Upper lobe of left lung (tissue), 6 donors: ENCODE measurements at places on chromosomes 16 and 17.

DNA sequence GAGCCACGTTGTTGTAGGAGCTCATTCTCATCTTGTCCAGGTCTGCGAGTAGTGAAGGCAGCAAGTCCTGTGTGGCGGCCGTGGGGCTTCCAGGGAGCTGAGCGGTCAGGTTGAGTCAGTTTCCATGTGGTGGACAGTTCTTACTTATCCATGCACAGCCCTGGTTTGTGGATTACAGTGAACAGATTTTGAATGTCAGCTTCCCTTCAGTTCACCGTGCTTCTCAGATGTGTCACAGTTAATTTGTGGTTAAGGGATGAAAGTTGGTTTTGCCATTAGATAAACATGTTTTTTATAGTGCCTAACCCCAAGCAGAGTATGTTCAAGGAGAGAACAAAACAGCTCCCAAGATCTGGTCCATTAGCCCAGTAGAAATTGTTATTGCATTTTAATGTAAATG lies 103.1 kb downstream of the RPTOR start:
- H3K36me3 ChIP-seq, result no peaks in the 10 kb centered on the region
- no peak for DNase-seq
- no peak overlapping the region for H3K27ac ChIP-seq
- no peaks in the 10 kb centered on the region for H3K27me3 ChIP-seq

GRCh38 chr17:17172990-17173389 lies 33.1 kb downstream of the PLD6 start:
- H3K27ac ChIP-seq, result peak overlapping the region; percentile 37
- H3K27me3 ChIP-seq, result no peaks in the 10 kb centered on the region

DNA sequence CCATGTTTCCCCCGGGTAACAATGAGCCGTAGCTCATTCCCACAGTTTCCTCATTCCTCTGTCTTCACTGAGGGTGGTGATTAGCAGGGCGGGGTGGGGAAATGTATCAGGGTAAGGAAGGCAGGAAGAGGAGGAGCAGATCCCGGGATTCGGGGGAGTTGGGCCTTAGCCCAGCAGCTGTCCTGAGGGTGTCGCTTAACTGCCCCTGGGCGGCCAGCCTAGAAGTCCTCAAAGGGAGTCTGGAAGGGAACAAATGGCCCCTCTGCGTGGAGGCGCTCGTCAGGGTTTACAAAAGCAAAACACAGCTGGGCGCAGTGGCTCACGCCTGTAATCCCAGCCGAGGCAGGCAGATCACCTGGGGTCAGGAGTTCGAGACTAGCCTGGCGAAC lies 14.3 kb downstream of the MLYCD start:
- peak; percentile 42 for DNase-seq
- no peak overlapping the region for H3K4me3 ChIP-seq
- H3K27ac ChIP-seq, result peak overlapping the region; percentile 11
- no peaks in the 10 kb centered on the region for H3K27me3 ChIP-seq
- H3K4me1 ChIP-seq, result peaks cover 4% of the 10 kb centered on the region
- peaks cover 20% of the 10 kb centered on the region for H3K36me3 ChIP-seq

DNA sequence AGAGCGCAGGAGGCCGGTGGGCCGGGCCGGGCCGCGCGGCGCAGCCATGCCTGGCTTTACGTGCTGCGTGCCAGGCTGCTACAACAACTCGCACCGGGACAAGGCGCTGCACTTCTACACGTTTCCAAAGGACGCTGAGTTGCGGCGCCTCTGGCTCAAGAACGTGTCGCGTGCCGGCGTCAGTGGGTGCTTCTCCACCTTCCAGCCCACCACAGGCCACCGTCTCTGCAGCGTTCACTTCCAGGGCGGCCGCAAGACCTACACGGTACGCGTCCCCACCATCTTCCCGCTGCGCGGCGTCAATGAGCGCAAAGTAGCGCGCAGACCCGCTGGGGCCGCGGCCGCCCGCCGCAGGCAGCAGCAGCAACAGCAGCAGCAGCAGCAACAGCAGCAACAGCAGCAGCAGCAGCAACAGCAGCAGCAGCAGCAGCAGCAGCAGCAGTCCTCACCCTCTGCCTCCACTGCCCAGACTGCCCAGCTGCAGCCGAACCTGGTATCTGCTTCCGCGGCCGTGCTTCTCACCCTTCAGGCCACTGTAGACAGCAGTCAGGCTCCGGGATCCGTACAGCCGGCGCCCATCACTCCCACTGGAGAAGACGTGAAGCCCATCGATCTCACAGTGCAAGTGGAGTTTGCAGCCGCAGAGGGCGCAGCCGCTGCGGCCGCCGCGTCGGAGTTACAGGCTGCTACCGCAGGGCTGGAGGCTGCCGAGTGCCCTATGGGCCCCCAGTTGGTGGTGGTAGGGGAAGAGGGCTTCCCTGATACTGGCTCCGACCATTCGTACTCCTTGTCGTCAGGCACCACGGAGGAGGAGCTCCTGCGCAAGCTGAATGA lies 606 bp downstream of the THAP11 start:
- no peaks in the 10 kb centered on the region for H3K36me3 ChIP-seq
- no peaks in the 10 kb centered on the region for H3K27me3 ChIP-seq
- peak; percentile 48 for DNase-seq
- peak overlapping the region; percentile 100 for H3K27ac ChIP-seq
- H3K4me3 ChIP-seq, result peak overlapping the region; percentile 80

DNA sequence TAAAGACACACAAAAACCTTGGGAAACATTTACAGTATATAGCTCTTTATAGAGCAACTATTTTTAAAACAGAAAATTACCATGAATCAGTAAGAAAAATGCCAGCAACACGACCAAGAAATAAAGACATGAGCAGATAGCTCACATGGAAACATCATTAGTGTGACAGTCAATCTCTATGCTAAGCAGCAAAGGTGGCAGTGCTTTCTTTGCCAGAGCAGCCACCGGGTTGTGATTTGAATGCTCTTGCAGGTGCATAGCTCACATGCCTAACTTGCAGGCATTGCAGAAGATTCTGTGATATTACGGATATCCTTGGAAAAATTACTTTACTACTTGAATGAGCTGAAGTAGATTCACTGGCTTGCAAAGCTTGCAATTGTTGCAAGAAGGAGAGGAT lies 652.9 kb upstream of the C16orf82 start:
- no peaks in the 10 kb centered on the region for H3K27me3 ChIP-seq
- H3K4me3 ChIP-seq, result no peak overlapping the region
- no peak overlapping the region for H3K27ac ChIP-seq
- H3K4me1 ChIP-seq, result no peaks in the 10 kb centered on the region

DNA sequence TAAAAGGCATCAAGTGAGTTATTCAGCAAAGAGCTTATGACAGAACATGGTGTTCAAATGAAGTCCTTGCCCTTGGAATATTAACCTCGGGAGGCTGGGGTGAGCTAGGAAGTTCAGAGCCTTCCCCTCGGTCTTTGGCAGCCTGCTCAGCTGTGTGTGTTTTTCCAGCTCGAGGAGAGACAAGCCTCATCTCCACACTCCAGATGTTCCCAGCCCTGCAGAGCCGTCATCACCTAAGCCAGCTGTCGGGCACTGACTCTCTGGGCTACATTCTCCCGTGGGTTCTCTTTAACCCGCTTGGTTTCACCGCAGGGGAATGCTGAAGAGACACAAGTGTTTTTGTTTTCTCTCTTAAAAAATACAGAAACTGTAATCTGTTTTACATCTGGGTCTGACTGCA lies 47.1 kb downstream of the IRX3 start:
- H3K36me3 ChIP-seq, result no peaks in the 10 kb centered on the region
- H3K4me1 ChIP-seq, result no peaks in the 10 kb centered on the region
- no peaks in the 10 kb centered on the region for H3K27me3 ChIP-seq
- H3K27ac ChIP-seq, result no peak overlapping the region

GRCh38 chr17:12256380-12256995 lies 235.8 kb downstream of the MAP2K4 start:
- no peak overlapping the region for H3K27ac ChIP-seq
- no peak overlapping the region for H3K4me3 ChIP-seq
- H3K36me3 ChIP-seq, result no peaks in the 10 kb centered on the region

DNA sequence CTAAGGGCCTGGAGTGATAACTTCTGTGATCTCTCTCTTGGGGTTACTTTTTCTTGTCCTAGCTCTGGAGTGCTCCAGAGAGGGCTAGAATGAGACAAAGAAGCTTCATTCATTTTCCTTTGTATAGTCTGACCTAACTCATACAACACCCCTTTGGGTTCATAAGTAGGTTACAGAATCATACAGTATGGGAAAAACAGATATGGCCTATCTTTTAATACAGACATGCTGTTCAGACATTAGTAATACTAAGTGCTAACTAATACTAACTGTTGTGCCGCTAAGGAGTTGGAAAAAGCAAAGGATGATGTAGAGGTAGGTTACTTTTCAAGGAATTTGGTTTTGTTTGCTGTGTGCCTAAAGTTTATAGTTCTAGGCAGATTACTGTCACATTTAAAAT lies 84.7 kb downstream of the NLK start:
- H3K4me3 ChIP-seq, result no peak overlapping the region
- H3K27me3 ChIP-seq, result no peaks in the 10 kb centered on the region
- no peaks in the 10 kb centered on the region for H3K4me1 ChIP-seq

DNA sequence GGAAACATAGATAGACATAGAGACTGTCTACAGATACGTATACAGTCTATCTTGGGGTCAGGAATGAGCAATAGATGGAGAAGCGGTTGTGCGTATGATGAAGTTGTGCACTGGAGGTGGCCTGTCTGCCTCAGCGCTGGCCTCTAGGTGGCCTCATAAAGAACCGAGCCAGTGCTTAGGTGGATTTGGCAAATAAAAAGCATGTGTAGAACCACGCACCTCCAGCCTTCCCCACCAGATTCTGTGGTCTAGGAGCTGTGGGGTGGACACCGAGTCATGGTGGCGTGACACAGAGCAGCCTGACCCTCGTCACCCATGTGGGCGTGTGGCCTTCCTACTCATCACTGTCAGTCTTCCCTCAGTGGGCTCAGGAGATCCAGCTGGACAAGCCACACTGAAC lies 34.0 kb downstream of the PGS1 start:
- peak overlapping the region; percentile 93 for H3K27ac ChIP-seq
- H3K4me3 ChIP-seq, result no peak overlapping the region
- DNase-seq, result peak; percentile 64
- H3K27me3 ChIP-seq, result no peaks in the 10 kb centered on the region

DNA sequence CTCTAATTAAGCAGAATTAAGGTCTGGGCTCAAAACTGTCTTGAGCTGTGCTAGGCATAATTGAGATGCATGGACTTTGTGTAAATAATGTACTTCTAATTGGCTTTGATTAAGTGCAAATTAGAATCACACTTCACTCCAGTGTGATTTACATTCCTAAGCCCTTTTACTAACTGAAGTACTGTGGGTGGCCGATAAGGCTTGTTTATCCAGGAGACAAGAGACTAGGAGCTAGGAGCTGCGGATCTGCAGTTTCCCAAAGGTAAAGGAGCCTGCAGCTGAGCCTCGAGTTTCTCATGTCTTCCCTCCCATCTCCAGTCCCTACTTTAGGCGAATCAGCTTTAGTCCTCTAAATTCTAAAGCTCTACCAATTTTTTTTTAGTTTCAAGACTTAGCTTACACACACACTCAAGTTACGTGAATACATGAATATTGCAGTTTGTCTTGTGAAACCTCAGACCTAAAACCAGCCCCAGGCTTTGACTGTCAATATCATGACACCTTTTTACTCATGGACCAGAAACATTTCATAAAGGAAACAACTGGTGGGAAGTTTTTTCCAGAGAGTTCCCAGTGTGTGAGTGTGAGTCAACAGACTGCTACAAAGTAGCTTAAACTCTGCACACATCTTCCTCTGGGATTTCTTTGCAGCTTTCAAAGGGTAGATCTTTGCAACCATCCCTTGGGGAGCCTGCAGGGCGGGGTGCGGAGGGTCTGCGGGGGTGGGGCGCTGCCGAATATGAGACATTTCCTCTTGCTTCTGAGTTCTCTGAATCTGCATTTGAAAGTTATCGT lies 113.9 kb upstream of the TBX2 start:
- H3K4me3 ChIP-seq, result no peak overlapping the region
- no peak for DNase-seq
- H3K27ac ChIP-seq, result no peak overlapping the region
- no peaks in the 10 kb centered on the region for H3K36me3 ChIP-seq

DNA sequence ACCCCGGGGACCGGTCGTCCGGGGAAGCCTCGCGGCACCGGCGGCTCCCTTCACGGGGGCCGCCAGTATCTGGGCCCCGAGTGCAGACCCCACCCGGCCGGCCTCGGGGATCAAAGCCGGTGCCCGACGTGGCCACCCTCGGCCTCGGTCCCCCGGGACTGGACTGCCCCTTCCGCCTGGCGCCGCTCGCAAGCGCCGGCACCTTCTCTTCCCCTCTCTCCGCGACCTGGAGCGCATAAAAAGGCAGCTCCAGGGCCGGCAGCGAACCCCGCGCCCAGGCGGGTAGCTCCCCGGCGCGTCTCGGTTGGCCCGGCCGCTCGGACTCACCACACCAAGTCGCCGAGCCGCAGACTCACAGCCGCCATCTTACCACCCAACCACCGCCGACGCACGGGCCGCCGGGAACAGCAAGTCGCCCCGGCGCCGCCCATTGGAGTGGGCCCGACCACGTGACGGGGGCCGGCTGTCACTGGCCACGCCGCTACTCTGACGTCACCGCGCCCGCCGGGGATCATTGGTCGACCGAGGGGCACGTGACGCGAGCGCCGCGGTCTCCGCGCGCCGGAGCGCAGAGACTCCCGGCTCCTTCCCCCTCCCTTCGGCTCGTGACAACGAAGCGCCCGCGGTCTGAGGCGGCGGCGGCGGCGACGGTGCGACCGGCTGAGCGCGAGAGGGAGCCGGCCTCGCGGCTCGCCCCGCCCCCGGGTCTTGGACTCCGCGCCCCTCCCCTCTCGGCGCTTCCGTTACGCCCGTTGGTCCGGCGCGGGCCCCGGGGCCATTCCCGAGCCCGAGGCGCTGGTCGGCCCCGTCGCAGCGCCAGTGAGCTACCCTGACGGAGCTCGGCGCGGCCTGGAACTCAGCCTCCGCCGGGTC lies at the start of the genes GLYR1 and UBN1:
Gene GLYR1, minus strand, starts transcription at position 388 of the 873 bp plus-strand sequence. Its CDS starts 23 bp downstream, at position 365.
Gene UBN1, plus strand, starts transcription at position 581 of the 873 bp plus-strand sequence. CDS start 5,437 bp downstream, outside the sequence.
- peak within 1 kb of the TSS; percentile 98 for H3K27ac ChIP-seq
- DNase-seq, result peak; percentile 99
- peaks cover 28% of the 10 kb centered on the region for H3K36me3 ChIP-seq
- no peaks in the 10 kb centered on the region for H3K27me3 ChIP-seq
- H3K4me3 ChIP-seq, result peak within 1 kb of the TSS; percentile 65

DNA sequence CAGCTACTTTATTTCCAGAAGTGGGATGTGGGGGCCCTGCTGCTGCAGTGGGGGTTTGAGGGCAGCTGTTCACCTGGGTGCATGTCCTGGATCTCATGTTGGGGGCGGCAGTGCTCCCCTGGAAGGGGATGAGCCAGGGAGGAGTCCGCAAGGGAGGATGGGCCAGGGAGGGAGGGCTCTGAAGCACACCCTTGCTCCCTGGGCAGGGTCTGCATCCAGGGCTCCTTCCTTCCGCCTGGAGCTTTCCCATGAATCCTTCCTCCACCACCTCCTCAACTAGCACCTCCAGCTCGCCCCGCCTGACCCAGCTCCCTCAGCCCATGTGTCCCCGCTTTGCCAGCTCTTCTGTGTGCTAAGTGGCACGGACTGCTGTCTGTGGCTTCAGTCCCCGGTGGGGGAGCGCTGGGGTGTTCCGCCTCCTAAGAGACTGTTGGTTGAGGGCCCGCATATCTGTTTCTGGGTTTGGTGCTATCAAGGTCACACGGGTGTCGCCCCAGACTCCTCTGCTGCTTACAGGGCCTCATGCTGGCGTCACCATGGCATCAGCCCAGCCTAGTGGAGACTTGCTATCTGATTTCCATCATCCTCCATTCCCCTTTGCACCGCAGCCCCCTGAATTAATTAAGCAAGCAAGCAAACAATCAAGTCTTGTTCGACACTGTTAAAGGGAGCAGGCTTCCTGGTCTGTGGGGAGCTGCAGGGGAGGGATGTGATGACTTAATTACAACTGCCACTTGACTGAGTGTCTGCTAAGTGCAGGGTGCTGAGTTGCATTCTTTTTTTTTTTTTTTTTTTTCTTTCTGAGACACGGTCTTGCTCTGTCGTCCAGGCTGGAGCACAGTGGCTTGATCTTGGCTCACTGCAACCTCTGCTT lies 71.8 kb downstream of the PRKCA start:
- H3K4me1 ChIP-seq, result no peaks in the 10 kb centered on the region
- no peak overlapping the region for H3K27ac ChIP-seq
